ENCODE measurements at places on chromosomes 1 and 21. TPM values are rescaled to one million over a fixed set of nuclear protein-coding genes. Genes with fewer than 3 reads are reported as not detected.

The DPT gene
- not detected for total RNA-seq

GRCh38 chr1:20999525-21000244, 177.0 kb downstream of the EIF4G3 start:
- no peak for DNase-seq

The FMO5 gene
- total RNA-seq: 0.36 TPM

- no peak for DNase-seq
These were observed 66.2 kb upstream of the RNPC3 start for GRCh38 chr1:103459346-103459745.

GRCh38 chr1:8533907-8534306, 216.0 kb downstream of the SLC45A1 start:
- no peak for DNase-seq

DNA sequence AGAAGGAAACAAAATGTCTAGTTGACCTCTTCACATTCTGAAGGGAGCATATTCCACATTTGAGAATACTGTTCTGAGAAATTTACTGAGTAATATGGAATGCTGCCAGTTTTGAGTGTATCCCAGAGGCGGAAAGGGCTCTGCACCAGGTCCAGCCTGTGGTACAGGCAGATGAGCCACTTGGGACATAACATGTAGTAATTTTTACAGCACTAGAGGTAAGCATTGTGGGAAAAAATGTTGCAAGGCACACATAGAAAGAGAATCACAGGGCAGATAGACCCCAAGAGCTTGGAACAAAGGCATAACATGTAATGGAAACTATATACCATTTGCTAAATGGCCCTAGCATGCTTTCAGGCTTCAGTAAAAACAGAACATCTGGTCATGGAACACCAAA, 228.5 kb downstream of the USH2A start:
- DNase-seq: no peak

- DNase-seq: no peak
These were observed 59.9 kb upstream of the ZSWIM5 start for GRCh38 chr1:45266151-45266801.

- DNase-seq: no peak
These were observed 104.7 kb downstream of the JAK1 start for GRCh38 chr1:64861611-64862010.

GRCh38 chr1:38241594-38242334, 195.2 kb upstream of the POU3F1 start:
- no peak for DNase-seq

- DNase-seq: no peak
These were observed 99.5 kb downstream of the PRKAB2 start for GRCh38 chr1:147072482-147073432.

GRCh38 chr1:147598621-147599361, 57.5 kb downstream of the BCL9 start:
- peak; percentile 55 for DNase-seq

GRCh38 chr21:29737186-29737585, 202.6 kb downstream of the GRIK1 start:
- DNase-seq: no peak

- DNase-seq: no peak
These were observed 976.9 kb downstream of the BRINP3 start for GRCh38 chr1:189500778-189501177.

GRCh38 chr1:185345913-185346720, 29.1 kb upstream of the IVNS1ABP start:
- DNase-seq: no peak

DNA sequence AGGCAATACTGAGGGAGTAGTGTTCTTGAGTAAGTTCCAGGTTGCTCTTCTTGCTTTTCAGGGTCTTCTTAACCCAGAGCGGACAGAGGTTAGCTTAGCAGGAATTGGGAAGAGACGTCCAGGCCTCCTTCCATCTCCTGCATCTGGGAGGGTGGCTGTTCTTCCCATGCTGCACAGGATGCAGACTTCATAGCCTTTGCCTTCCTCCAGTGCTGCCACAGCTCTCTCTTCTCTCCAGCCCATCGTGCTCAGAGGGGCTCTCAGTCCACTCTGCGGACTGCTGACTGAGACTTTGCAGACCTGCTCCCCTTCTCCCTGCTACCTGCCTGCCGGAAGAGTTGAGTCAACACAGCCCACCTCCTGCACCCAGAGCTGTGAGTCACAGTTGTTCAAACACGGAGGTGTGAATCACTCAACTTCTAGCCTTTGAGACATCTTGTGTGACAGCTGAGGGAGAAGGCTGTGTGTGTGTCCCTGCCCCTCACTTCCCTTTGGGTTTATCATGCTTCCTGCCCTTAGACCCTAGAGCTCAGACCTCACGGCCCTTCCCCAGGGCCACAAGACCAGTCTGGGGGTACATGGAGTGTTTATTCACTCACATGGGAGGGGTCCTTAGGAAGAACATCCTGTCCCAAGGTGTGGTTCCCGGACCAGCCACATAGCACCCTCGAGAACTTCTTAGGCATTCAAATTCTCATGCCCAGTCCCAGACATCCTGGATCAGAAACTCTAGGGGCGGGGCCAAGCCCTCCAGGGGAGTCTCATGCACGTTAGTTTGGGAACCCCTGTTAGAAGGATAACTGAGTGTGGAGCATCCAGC, 158.3 kb upstream of the CACNA1E start:
- DNase-seq: no peak

DNA sequence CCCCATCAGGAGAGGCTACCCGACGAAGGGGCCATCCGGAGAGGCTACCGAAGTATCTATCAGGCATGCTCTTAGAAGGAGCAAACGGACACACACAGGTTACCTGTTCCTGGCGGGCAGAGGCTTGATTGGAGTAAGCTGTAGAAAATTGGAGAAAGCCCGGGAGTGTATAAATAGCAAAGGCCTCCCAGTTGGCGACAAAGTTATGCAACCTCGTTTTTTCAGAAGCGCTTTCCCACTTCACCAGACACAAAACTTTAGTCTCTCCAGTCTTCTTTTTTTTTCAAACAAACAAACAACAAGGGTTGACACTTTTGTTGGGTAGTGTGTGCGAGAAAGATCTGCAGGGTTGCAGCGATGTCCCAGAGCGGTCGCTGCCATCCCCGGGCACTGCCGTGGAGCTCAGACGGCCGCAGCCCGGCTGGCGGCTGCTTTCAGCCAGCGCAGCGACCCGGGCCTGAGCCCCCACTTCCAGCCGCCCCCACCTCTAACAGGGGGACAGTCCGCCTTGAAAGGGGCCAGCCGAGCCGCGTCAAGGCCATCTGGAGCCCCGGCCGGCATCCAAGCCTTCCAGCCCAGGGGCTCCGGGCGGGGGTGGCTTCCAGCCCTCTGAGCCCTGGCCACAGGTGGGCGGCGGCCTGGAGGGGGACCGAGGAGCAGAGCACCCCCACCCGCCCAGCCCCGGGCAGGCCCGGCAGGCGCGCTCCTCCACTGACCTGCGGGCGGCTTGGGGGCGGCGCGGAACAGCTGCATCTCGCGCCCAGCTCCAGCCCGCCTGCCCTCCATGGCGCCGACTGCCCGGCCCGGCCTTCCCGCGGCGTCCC, 616 bp downstream of the MCOLN3 start:
- DNase-seq: peak; percentile 9

The GJA4 gene
- 22.3 TPM for total RNA-seq

The PLA2G2C gene
- total RNA-seq: not detected

The CDK18 gene
- total RNA-seq: 26.4 TPM

DNA sequence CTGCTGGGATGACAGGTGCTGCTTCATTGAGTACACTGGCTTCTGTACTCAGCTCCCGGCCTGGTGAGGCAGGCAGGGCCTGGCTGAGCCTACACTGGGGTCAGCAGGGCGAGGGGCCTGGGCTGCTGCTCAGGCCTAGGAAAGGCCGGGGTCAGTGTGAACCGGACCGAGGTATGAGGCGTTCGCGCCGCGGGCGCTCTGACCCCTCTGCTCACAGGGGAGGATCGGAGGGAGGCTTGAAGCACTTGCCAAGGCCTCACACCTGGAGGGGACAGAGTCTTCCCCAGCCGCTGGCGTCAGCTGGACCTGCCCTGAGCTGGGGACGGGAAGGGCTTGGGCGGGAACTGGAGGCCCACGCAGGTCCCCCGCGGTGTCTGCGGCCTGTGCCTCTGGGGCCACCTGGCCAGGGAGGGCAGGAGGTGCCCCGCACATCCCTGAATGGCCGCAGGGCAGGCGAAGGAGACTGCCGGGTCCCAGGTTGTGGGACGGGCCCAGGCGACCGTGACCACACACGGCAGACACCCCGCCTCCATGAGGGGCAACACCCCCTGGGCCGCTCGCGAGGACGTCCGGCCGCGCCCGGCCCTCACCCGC, 466 bp downstream of the PEX10 start:
- DNase-seq: no peak

- no peak for DNase-seq
These were observed 23.5 kb upstream of the ZBTB18 start for GRCh38 chr1:244027491-244028145.

DNA sequence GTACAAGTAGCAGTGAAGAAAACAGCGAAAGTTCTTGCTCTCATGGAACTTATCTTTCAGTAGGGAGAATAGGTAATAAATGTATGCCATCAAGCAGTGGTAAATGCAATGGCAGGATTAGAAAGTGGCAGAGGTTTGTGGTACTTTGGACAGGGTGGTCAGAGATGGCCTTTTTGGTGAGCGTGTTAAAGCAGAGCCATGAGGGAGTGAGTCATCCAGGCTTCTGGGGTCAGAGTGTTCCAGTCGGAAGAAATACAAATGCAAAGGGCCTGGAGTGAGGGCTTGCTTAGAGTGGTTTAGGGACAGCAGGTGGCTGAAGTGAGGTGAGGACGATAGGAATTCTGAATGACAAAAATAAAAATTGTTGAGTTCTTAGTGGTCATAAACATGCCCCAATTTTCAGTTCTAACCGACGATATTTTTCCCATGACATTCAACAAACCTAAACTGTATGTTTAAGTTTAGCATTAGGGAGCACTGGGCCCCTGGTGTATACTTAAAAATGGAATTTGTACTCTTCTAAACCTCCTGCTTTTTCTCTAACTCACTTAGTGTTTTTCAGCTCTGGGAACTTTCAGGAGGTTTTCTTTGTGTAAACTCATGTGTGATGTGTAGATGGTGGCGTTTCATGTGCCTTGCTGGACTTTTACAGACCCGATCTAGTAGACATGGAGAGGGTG, 78.2 kb downstream of the MACF1 start:
- no peak for DNase-seq

- no peak for DNase-seq
These were observed 21.4 kb upstream of the TGFB2 start for GRCh38 chr1:218323568-218324225.

DNA sequence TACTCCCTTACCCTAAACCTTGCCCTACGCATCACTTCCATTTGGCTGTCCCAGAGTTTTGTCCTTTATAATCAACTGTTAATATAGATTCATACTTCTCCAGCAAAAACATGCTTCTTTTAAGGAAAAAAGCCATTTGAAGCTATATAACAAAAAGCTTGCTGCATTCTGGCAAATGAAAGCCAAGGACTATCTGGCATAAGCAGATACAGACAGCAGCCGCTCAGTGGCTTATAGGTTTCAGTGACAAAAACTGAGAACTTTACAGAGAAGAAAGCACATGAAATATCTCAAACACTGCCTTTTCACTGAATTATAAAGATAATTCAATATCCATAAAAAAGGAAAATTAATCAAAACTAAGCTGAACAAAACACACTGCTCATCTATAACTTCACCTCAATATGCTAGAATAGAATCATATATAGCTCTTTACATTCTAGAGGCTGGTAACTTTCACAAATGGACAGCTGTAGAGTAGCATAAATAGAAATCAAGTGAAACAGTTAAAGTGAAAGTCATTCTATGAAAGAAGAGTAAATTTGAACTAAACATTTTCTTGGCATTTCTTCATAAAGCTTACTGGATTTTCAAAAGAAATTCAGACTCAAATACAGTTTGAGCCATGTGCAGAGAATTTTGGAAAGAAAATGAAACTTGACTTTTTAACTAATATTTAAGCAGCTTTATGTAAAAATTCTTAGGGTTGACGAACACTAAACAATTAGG, 19.6 kb downstream of the CDC42BPA start:
- DNase-seq: no peak

- no peak for DNase-seq
These were observed 7.0 kb upstream of the CCT8 start for GRCh38 chr21:29080454-29080941.

The LMOD1 gene
- total RNA-seq: 0.19 TPM

The RHD gene
- 0.07 TPM for total RNA-seq

The AGMAT gene
- 1.2 TPM for total RNA-seq

The OR10J1 gene
- not detected for total RNA-seq

DNA sequence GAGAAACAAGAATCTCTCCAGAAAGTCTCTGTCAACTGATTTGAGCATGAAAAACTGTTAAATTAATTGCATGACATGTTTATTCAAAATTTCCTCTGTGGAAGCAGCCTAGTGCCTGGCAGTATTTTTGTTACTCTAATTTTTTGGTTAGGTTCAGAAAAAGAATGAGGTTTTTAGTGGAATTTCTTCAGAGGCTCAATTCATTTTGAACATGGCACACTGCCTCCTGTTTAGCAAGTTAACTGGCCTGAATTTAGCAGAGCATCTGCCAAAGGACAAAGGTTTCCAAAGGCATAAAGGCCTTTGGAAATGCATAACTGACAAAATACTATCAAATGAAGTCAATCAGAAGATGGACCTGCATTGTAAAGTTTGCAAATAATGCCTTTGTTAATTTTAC, 1326.5 kb downstream of the PLA2G4A start:
- DNase-seq: no peak

DNA sequence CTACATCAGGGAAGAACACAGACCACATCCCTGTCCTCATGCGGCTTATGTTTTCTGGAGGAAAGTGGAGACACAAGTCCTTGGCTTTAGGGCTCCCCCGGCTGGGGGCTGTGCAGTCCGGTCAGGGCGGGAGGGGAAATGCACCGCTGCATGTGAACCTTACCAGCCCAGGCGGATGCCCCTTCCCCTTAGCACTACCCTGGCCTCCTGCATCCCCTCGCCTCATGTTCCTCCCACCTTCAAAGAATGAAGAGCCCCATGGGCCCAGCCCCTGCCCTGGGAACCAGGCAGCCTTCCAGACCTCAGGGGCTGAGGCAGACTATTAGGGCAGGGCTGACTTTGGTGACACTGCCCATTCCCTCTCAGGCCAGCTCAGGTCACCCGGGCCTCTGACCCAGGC, 45.5 kb downstream of the TNNT2 start:
- DNase-seq: no peak

- no peak for DNase-seq
These were observed 76.3 kb downstream of the SNX7 start for GRCh38 chr1:98737835-98738234.

GRCh38 chr1:76191561-76191960, 117.0 kb downstream of the ST6GALNAC3 start:
- DNase-seq: no peak

DNA sequence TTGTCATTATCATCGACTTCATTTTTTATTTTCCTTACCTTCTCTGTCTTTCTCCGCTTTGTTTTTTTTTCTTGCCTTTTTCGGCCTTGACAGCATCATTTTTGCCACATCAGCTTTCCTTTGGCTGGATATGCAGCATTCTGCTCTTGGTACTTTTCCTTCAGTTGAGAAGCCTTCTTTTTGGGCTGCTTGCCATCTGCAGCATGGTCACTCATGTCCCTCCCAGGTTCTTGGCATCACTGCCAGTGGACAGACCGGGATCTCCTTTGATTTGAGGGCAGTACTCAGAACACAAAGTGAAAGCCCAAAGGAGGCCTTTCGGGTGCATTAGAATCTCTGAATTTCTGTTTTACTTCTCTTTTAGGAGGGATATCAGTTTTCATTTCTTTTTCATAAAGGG, 3.7 kb upstream of the PARP1 start:
- DNase-seq: no peak

All from neural crest cell (in vitro differentiated cells).